ENCODE measurements at places on chromosomes 12 and 14.
A peak's percentile ranks its signal among the peaks of the same experiment; 100 is the strongest.

DNA sequence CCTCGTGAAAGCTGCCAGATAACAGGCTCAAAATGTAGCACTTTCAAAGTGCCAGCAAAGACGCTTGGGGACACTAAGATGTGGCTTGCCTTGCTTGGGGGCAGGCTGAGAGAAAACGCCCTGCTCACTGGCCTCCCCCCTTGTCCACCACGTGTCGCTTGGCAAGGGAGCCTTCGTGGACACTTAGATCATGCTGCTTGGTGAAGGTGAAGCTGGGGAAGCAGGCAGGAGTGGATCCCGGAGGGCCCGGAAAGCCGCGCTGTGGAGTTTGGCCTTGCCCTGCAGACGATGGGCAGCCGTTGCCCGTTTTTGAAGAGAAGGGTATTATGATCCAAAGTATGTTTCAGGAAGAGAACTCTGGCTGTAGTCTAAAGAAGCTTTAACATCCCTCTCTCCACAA lies 53.4 kb upstream of the BDKRB2 start:
- DNase-seq = no peak

GRCh38 chr12:122167356-122167925 lies 6.6 kb downstream of the IL31 start:
- DNase-seq = no peak

DNA sequence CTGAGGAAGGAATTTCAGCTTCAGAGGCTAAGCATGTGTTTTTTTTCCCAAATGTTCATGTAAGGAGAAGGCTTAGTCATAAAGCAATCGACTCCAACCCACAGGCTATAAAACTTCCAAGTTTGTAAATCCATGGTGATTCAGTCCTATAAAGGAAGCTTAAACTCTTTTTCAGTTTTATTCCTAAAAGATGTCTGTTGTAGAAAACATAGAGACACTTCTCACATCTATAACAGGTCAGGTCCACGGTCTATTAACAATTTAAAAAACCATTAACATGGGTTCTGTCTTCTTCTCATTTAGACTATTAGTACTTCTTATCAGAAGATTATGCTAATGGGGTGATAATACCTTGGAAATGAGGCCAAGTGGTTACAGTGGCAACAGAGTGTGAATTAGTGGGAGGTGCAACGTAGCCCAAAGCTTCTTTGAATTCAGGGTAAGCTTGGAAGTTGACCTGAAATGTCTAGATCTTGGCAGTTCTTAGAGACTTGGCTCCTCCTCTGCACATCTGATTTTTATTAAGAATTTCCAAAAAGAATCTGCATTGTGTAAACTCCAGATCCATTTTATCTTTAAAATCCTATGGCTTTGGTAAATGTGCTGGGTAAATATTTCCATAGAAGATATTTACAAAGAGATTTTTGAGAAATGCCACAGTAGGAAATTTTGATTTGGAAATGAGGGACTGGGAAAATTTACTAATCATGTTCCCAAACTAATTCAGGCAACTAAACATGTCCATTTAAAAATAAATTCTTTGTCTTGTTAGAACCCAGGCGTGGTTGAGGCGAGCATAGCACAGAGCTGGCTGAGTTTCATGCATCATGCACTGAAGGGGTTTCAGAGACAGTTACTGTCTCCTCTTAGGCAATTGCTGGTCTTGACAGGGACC lies 86.4 kb downstream of the EML1 start:
- DNase-seq = no peak

DNA sequence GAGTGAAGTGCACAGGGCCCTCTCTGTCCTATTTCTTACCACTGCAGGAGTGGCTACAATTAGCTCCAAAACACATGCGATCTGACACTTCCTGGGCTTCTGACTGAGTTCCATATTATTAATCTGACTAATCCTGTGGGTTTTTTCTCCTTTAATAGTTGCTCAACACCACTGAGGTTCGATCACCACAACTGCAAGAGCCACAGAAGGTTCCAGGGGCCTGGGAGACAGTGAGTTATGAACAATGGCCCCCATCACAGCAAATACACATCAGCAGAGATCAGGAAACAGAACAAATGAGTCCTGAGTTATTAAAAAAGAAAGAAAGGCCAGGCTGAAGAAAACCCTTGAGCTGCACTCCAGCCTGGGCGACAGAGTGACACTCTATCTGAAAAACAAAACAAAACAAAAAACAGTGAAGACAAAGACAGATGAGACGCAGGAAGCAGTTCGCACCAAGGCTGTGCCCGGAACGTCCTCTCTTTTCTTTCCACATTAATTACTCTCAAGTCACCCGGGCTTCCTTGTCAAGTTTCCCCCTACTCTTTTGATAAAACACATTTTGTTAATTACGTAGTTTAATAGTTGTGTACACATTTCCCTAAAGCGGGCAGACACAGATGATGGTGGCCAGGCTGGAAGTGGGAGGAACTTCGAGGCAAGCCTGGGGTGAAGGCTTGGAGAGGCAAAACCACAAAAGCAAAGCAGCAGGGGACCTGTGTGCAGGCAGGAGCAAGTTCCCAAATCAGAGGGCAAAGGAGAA lies 42.7 kb downstream of the CDC42BPB start:
- DNase-seq = no peak

DNA sequence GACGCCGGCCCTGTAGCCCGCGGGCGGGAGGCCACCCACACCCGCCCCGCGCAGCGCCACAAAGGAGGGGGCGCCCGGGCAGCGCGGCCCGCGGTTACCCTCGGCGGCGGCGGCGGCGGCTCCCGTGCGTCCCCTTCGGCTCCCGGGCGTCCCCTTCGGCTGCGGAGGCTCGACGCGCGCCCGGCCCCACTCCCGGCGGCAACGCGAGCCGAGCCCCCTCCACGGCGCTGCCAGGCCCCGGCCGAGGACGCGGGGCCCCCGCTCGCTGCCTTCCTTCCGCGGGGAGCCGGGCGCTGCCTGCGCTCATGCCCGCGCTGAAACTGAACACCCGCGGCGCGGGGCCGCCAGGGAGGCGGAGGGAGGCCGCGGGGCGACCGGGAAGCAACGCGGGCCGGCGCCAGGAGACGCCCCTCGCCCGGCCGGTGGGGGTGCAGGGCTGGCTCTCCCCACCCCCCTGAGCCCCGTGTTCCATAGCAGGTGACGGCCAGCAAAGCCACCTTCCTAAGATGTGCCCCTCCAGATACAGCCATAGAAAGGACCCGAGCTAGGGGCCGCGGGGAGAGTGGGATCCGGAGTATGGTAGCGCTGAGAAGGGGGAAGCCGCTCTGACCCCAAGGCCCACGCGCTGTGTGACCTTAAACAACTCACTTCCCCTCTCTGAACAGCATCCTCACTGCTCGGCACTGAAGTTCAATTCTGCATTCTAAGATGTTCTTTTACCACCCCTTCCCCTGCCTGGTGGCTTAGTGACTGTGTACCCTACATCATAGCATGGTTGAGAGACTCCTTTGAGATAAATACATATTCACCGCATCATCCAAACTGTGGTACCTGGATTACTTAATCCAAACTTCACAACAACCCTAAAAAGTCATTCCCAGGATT lies 42.8 kb downstream of the KDM2B start:
- DNase-seq = peak; percentile 52

GRCh38 chr14:63276492-63277342 lies 42.0 kb downstream of the GPHB5 start:
- DNase-seq = no peak
